ENCODE measurements at places on chromosomes 13 and 19.

GRCh38 chr19:41755328-41755913, at the start of gene CEACAM6:
Gene CEACAM6, plus strand, starts transcription at chr19:41755530. Its CDS starts 109 bp downstream, at chr19:41755639.
- no peak for DNase-seq

- peak; percentile 94 for DNase-seq
These were observed at the start of gene USE1 for GRCh38 chr19:17215127-17215971. Gene USE1, plus strand, starts transcription at chr19:17215357. Its CDS starts 49 bp downstream, at chr19:17215406.

DNA sequence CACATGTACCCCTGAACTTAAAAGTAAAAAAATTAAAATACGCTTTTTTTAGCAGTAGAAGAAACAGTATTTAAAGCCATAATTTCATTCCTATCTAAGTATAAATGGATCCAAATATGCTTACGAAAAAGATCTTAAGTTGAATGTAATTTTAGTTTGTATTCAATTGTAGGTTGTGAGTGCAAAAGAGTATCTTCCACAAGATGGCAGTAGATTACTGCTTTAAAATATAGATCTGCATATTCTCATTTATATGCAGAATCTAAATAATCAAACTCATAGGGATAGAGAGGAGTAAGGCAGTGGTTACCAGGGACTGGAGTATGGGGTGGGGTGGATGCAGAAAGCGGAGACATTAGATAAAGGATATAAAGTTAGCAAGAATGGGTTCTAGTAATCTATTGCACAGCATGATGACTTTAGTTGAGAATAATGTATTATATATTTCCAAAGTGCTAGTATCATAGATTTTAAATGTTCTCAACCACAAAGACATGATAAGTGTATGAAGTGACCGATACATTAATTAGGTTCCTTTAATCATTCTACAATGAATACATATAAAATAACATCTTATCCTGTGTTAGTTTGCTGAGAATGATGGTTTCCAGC, 14.2 kb downstream of the OR7A17 start:
- no peak for DNase-seq

GRCh38 chr19:3401004-3401768, 34.8 kb downstream of the NFIC start:
- no peak for DNase-seq

- DNase-seq, result no peak
These were observed 146.5 kb upstream of the EDNRB start for GRCh38 chr13:78065141-78065540.

GRCh38 chr19:30718707-30719106, 346.5 kb downstream of the ZNF536 start:
- no peak for DNase-seq

- no peak for DNase-seq
These were observed 23.1 kb downstream of the SPTBN4 start for GRCh38 chr19:40489882-40490230.

DNA sequence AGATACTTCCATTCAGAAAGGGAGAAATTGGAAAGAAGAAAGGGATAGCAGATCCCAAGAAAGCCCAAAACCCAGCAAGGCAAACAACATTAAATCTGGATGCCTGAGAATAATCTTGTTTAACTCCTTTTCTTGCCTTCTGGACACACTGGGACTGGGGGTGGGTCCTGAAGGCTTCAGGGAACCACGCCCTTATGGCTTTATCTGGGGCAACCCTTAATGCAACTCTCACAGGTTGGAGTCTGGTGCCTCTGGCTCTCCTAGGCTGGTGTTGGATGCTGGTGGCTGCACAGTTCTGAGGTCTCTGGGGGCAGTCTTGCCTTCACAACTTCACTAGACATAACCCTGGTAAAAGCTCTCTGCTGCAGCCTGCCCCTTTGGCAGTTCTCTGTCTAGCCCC, 27.9 kb downstream of the PAN3 start:
- no peak for DNase-seq

- DNase-seq, result no peak
These were observed 4.2 kb downstream of the CCDC9 start for GRCh38 chr19:47260476-47260875.

GRCh38 chr19:50977626-50978025, 6.1 kb downstream of the KLK7 start:
- DNase-seq, result no peak

- DNase-seq, result no peak
These were observed 90.3 kb upstream of the SLC10A2 start for GRCh38 chr13:103156346-103156998.

DNA sequence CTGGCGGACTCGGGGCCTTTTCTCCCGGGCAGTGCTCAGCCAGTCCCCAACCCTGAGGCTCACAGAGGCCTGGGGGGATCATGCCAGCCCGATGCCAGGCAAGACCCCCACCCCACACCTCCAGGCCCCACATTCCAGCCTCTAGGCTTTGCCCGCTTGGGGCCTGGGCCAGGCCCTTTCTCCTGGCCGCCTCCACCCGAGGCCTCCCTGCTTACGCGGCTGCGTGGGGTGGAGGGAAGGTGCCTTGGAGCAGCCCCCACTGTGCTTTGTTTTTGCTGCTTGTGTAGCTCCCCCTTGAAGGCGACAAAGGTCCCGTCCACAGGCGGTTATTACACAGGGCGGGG, 38.4 kb downstream of the SMIM24 start:
- no peak for DNase-seq

GRCh38 chr13:46672338-46673090, 119.5 kb downstream of the LRCH1 start:
- DNase-seq, result no peak

GRCh38 chr13:99296398-99296797, 10.8 kb downstream of the GPR183 start:
- no peak for DNase-seq

DNA sequence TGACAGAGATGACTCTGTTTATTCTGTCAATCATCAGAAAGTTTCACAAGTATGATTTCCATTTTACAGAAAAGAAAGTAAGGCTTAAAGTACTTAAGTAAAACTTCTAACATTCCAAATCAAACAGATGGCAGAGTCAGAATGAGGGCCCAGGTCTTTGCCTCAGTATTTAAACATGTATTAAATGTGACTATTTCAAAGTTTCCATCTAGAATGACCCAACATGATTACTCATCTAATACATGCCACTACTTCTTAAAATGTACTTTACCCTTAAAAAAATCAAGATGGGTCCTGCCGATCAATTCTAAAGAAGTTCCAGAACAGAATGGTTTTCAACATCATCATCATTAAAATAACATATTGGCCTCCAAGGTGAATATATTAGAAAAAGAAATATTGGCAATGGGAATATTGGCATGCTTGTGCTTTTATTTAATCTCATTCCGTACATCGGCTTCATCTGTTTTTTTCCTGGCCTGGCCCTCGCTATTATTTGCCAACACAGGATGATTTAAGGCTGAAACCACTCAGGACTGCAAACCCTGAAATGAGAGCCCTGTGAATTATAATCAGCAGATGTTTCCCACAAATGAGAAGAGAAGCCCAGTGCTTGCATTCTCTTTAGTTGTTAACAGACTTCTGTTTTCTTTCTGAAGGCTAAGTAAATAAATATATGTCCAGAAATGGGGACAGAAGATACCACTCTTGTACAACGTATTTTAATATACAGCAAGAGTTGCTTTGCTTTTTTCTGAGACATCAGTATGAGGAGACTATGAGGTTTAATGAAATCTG, 340.0 kb downstream of the DNAJC15 start:
- no peak for DNase-seq

- no peak for DNase-seq
These were observed 435 bp upstream of the OBI1 start for GRCh38 chr13:78659450-78659730.

- no peak for DNase-seq
These were observed 502 bp downstream of the NECTIN2 start for GRCh38 chr19:44846455-44847143.

GRCh38 chr13:44383945-44384344, 10.3 kb downstream of the SERP2 start:
- DNase-seq, result no peak

GRCh38 chr13:80121038-80121437, 219.9 kb downstream of the SPRY2 start:
- no peak for DNase-seq

- no peak for DNase-seq
These were observed 49.2 kb downstream of the POLR1D start for GRCh38 chr13:27670861-27671260.

GRCh38 chr13:47158593-47158992, 261.7 kb upstream of the HTR2A start:
- no peak for DNase-seq

DNA sequence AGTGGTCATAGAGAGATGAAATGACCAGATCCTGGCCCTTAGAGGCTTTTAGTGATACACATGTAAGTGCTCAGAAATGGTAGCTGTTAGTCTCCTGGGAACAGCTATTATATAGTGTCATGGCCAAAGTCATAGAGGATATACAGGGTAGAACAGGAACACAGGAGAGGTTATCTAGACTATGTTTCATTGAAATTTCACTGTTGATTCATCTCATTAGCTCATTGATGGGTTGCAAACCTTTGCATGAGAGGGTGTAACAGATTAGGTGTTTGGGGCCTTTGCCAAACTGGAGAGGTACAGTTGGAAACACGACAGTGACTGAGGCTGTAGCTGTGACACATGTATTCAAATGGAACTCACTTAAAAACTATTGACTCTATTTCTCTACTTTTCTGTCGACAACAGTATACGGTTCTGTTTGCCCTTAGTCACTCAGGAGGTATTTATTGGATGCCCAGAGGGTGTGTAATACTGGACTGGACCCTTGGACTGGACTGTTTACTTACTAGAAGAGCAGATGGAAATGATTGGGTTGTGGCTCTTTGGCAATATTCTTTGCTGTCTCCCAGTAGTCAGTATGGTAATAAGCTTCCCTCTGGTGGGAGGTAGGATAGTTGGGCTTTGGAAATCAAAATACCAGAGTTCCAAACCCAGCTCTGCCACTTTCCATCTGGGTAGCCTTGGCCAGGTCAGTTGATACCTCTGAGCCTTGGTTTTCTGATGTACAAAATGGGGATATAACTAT, 29.8 kb downstream of the ARHGAP35 start:
- DNase-seq, result peak; percentile 44

All from osteocyte (in vitro differentiated cells).